Esophagus mucosa (tissue), 1 donor: ENCODE measurements at places on chromosomes 11 and 22. TPM values are rescaled to one million over a fixed set of nuclear protein-coding genes. Genes with fewer than 3 reads are reported as not detected.

- no peak for ATAC-seq
These were observed 1.5 kb downstream of the ZNF143 start for GRCh38 chr11:9462172-9462799.

DNA sequence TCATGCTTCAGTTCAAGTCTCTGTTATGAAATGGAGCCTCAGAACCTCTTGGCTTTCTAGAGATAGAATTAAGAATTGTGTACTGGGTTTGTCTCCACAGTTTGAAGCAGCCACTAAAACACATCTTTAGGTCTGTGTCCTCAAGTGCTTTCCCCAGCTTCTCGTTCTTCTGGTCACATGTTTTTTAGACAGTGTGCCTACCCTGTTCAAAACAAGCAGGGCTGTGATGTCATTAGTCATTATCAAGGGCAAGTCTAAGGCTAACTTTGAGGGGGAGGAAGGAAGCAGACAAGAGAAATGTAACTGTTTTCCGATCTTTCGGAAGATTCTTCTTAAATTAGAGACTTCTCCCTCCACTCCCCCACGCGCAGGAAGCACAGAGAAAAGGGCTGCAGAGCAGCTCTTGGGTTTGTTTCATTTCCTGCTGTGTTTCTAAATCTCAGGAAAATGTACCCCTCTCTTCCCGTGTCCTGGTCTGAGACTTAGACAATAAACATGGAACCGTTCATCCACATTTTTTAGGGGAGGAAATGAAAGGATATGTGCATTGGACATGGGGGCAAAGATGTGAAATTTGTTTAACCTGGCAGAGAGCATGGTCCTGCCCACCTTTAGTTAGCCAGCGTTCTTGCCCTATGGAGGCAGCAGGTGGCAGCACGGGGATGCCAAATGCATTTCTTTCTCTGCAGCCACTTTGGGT lies 3.1 kb downstream of the AKIP1 start:
- no peak for ATAC-seq

- ATAC-seq = no peak
These were observed 19.2 kb downstream of the OR52E1 start for GRCh38 chr11:5088556-5088955.

Gene TYR
- total RNA-seq = not detected

Gene TMPRSS5
- total RNA-seq = 0.40 TPM
